ENCODE measurements at places on chromosomes 6 and 20. TPM values are rescaled to one million over a fixed set of nuclear protein-coding genes. Genes with fewer than 3 reads are reported as not detected.
A peak's percentile ranks its signal among the peaks of the same experiment; 100 is the strongest.

GRCh38 chr6:30091577-30092381 is 16.2 kb upstream of the RNF39 start:
- H3K27ac ChIP-seq: peak overlapping the region; percentile 45
- no peak overlapping the region for H3K4me3 ChIP-seq
- H3K27me3 ChIP-seq: peaks cover 23% of the 10 kb centered on the region
- H3K4me1 ChIP-seq: peaks cover 5% of the 10 kb centered on the region
- peak; percentile 83 for DNase-seq

GRCh38 chr6:44454198-44454597 is 66.7 kb downstream of the CDC5L start:
- H3K4me3 ChIP-seq: no peak overlapping the region
- no peaks in the 10 kb centered on the region for H3K27me3 ChIP-seq
- DNase-seq: no peak
- no peak overlapping the region for H3K27ac ChIP-seq
- peaks cover 8% of the 10 kb centered on the region for H3K36me3 ChIP-seq
- peaks cover 16% of the 10 kb centered on the region for H3K4me1 ChIP-seq

GRCh38 chr6:169177516-169178166 is 76.0 kb downstream of the THBS2 start:
- no peak overlapping the region for H3K27ac ChIP-seq
- H3K4me1 ChIP-seq: no peaks in the 10 kb centered on the region
- H3K36me3 ChIP-seq: no peaks in the 10 kb centered on the region
- no peak overlapping the region for H3K4me3 ChIP-seq
- DNase-seq: no peak
- H3K27me3 ChIP-seq: no peaks in the 10 kb centered on the region

- no peak overlapping the region for H3K27ac ChIP-seq
- no peak overlapping the region for H3K4me3 ChIP-seq
- no peaks in the 10 kb centered on the region for H3K4me1 ChIP-seq
- H3K27me3 ChIP-seq: no peaks in the 10 kb centered on the region
- DNase-seq: no peak
Observed at GRCh38 chr6:8237668-8238067, 135.3 kb upstream of the EEF1E1 start.

DNA sequence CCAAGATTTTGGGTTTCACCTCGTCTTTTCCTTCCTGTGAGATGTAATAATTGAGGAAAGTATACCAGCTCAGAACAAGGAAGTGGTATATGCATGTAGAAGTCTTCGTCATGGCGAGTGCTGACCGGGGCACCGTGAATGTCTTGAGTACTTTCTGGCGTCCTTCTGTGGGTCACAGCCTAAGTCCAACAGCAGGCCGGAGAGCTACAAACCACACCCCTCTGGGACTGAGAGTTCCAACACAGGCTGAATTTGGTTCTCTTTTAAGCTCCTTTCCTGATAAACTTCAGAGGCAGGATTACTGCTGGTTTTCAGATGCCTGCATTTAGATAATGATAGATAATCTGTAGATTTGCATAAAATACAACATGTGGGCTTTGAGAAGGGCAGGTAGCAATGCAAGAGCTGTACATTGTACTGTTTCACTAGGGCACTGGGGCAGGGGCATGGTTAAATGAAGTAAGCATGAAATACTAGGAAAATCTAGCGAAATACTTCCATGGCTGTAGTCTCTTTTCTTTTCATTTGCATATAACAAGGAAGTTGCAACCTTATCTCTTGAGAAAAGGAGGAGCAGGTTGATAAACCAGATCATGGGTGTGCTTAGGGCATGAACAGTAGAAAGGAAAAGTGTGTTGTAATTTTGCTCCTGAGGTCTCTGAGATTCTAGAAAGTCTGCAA is at the start of gene ADTRP:
Gene ADTRP (minus strand): TSS at position 156 of the 681 bp plus-strand sequence. CDS start 44 bp downstream, at position 112.
- no peaks in the 10 kb centered on the region for H3K36me3 ChIP-seq
- no peaks in the 10 kb centered on the region for H3K4me1 ChIP-seq
- H3K27ac ChIP-seq: peak within 1 kb of the TSS; percentile 4
- no peaks in the 10 kb centered on the region for H3K27me3 ChIP-seq

DNA sequence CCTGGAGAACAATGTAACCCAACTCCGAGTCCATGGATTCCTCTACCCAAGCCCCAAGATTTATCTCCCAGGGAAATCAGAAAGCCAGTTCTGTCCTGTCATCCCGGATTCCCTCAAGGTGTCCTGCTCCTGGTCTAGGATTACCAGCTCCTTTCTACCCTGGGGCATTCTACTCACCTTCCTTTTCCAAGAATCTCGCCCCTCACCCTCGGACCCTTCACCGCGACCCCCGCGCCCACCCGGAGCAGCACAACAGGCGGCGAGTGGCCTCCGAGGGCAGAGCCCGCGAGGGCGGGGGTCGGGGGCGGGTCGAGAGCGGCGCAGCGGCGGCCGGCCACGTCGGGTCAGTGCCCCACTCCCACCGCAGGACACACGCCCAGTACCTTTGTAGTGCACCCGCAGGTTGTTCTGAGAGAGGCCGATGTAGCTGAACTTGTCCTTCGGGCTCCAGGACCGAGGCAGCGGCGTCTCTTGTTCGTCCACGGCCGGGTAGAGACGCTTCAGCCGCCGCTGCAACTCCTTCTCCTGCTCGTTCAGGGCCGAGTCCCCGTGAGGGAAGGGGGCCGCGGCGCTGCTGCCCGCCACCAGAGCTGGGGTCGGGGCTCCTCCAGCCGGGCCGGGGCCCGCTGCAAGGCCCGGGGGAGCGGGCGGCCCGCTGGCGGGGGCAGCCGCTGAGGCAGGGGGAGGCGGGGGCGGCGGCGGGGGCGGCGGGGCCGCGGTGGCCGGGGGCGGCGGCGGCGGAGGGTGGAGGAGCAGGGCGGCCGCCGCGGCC is 897 bp downstream of the RANBP9 start:
- no peaks in the 10 kb centered on the region for H3K36me3 ChIP-seq
- H3K27ac ChIP-seq: peak overlapping the region; percentile 87
- peaks cover 24% of the 10 kb centered on the region for H3K4me1 ChIP-seq
- peak overlapping the region; percentile 67 for H3K4me3 ChIP-seq

DNA sequence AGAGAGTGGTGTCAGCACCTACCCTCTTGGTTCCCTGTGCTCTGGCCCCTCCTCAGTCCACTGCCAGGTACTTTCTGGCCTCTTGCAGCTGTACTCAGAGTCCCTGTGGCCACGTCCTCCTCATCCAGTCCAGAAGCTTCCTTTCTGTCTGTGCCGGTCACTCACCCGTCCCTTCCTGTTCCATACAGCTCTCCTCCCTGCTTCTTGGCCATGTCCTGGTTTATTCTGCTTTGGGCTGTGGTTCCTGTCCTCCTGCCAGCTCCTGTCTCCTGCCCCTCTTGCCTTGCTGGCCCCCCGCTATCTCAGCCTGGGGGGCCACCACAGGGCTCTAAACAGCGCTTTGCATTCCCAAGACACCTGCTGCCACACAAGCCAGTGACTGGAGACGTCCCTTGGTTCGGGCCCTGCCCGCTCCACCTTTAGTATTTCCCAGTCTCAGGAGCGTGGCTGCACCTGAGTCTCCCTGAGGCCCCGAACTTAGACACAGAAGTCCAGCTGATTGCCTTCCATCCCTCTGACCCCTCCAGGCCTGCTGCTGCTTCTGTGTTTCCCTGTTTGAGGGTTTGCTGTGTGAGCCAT is 15.5 kb upstream of the RBM38 start:
- peak overlapping the region; percentile 28 for H3K4me3 ChIP-seq
- DNase-seq: no peak
- H3K4me1 ChIP-seq: peaks cover 9% of the 10 kb centered on the region
- H3K36me3 ChIP-seq: peaks cover 83% of the 10 kb centered on the region
- H3K27ac ChIP-seq: peak overlapping the region; percentile 42

GRCh38 chr6:5499644-5500306 is 238.5 kb downstream of the FARS2 start:
- no peak overlapping the region for H3K4me3 ChIP-seq
- H3K36me3 ChIP-seq: no peaks in the 10 kb centered on the region
- DNase-seq: no peak
- H3K4me1 ChIP-seq: no peaks in the 10 kb centered on the region
- no peak overlapping the region for H3K27ac ChIP-seq

GRCh38 chr6:151704383-151704782 is 103.1 kb upstream of the ESR1 start:
- H3K36me3 ChIP-seq: no peaks in the 10 kb centered on the region
- no peaks in the 10 kb centered on the region for H3K27me3 ChIP-seq
- peaks cover 13% of the 10 kb centered on the region for H3K4me1 ChIP-seq

GRCh38 chr6:49713346-49713745 is at the start of gene CRISP2:
TSS of gene CRISP2 (minus strand) at chr6:49713543. CDS start at chr6:49709196, 4,347 bp downstream.
- H3K36me3 ChIP-seq: no peaks in the 10 kb centered on the region
- H3K27ac ChIP-seq: no peak within 1 kb of the TSS
- no peak for DNase-seq

DNA sequence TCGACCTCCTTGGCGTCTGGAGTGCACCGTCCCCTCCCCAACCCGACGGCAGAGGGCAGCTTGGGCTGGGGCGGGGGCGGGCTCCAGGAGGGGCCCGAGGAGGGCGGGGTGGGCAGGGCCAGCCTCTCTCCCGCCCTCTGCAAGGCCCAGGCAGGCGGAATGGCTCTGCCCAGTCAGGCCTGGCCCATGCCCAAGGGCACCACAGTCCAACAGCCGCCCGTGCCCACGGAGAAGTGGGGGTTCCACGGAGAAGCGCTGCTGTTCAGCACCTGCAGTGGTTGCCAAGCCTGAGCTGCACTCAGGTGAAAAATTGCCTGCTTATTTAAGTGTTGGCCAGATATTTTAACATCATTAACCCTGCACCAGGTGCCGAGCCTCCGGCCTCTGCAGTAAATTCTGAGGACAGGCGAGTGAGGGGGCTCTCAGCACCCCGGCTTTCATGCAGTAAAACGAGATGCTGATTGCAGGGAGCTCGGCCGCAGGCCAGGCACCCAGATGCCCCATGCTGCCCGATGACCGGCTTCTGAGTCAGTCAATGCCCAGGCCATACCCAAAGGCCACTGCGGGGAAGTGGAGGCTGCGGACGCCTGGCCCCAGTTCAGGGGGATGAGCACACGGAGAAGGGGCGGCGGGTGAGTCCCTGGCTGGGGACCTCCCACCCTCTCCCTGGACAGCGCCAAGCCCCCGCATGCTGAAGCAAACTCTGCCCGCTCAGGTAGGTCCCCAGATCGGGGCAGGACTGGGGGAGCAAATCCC is at the start of gene SRMS:
Gene SRMS (minus strand): TSS at position 25 of the 756 bp plus-strand sequence. CDS start 286 bp downstream, outside the sequence.
- H3K36me3 ChIP-seq: no peaks in the 10 kb centered on the region
- no peaks in the 10 kb centered on the region for H3K4me1 ChIP-seq
- H3K4me3 ChIP-seq: no peak within 1 kb of the TSS
- H3K27ac ChIP-seq: no peak within 1 kb of the TSS

DNA sequence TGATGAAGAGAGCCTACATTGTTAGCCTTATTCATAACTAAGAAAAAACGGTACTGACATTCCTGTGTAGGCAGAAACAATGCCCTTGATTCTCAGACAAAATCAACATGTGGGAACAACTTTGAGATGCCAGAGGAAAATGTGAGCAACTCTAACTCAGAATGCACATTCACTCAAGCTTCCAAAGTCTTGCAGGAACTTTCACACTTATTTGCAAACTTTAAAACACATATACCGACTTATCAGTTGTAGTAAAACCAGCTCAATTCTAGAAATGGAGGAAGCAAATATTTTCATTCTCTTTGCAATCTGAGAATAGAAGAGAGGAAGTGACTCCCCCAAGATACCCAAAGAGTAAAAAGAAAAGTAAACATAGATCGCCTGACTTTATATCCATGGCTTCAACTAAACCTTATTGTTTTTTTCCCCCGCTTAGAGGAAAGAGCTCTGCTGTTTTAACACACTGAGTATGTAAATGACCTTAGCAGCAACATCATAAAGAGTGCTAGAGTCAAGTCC is 117.6 kb downstream of the EPB41L2 start:
- no peaks in the 10 kb centered on the region for H3K27me3 ChIP-seq
- peaks cover 6% of the 10 kb centered on the region for H3K4me1 ChIP-seq
- no peak overlapping the region for H3K4me3 ChIP-seq

- no peaks in the 10 kb centered on the region for H3K36me3 ChIP-seq
- H3K27ac ChIP-seq: no peak overlapping the region
- DNase-seq: no peak
- no peak overlapping the region for H3K4me3 ChIP-seq
Observed at GRCh38 chr6:162058281-162058875, 669.2 kb downstream of the PRKN start.

- no peak overlapping the region for H3K27ac ChIP-seq
- peak overlapping the region; percentile 28 for H3K4me3 ChIP-seq
- DNase-seq: no peak
- no peaks in the 10 kb centered on the region for H3K27me3 ChIP-seq
Observed at GRCh38 chr6:90285042-90285481, 11.6 kb downstream of the BACH2 start.

DNA sequence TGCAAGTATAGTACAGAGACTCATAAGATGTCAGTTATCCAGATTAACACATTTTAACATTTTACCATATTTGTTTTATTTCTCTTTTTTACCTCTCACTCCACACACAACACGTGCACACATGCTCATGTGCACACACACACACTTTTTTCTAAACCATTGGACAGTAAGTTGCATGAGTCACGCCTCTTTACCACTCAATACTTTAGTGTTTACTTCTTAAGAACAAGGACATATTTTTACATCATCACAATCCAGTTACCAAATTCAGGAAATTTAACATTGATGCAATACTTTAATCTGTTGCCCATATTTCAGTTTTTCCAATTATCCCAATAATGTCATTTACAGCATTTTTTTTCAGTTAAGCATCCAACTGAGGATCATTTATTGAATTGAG is 109.0 kb downstream of the RIN2 start:
- no peaks in the 10 kb centered on the region for H3K27me3 ChIP-seq
- H3K4me3 ChIP-seq: no peak overlapping the region
- H3K4me1 ChIP-seq: no peaks in the 10 kb centered on the region
- H3K27ac ChIP-seq: no peak overlapping the region
- DNase-seq: no peak

GRCh38 chr6:63792736-63793464 is 157.3 kb downstream of the PHF3 start:
- H3K4me1 ChIP-seq: no peaks in the 10 kb centered on the region
- no peak overlapping the region for H3K27ac ChIP-seq
- DNase-seq: no peak
- no peaks in the 10 kb centered on the region for H3K27me3 ChIP-seq
- no peak overlapping the region for H3K4me3 ChIP-seq

DNA sequence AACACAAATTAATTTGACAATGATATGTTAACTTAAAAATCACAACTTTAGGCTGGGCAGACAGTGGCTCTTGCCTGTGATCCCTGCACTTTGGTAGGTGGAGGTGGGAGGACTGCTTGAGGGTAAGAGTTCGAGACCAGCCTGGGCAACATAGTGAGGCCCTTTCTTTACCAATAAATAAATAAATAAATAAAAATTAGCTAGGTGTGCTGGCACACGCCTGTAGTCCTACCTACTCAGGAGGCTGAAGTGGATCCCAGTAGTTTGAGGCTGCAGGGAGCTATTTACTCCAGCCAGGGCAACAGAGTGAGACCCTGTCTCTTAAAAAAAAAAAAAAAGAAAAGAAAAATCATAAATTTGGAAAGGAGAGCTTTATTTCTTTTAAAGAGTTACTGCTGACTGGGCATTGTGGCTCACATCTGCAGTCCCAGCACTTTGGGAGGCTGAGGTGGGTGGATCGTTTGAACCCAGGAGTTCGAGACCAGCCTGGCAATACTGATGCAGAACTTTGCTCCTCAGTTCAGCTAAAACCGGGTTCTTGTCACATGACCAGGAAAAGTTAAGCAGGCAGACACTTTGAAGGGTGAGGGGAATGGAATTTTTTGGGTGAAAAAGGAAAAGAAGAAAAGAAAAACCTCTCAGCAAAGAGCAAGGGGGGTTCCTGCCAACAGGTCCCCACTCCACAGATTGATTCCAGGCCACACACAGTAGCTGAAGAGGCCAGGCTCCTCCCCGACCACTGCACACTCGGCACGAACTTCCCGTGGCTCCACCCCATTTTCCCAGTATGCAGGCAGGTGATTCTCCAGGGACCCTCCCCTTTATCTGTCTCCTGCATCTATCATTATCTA is 44.0 kb upstream of the DDR1 start:
- H3K36me3 ChIP-seq: no peaks in the 10 kb centered on the region
- no peak overlapping the region for H3K4me3 ChIP-seq
- no peak overlapping the region for H3K27ac ChIP-seq

GRM1 gene
- 0.09 TPM for total RNA-seq

VARS1 gene
- 53.0 TPM for total RNA-seq

SIRPD gene
- total RNA-seq: 0.78 TPM

SAMD5 gene
- total RNA-seq: 19.6 TPM

GCNT2 gene
- total RNA-seq: 27.4 TPM

PTPRT gene
- total RNA-seq: 0.46 TPM
